Stimulated activated CD4-positive, alpha-beta T cell treated with anti-CD3 and anti-CD28 coated beads, TNF-alpha, amount 100 ng/mL, for 24 hours (primary cell): ENCODE measurements at places on chromosomes 7 and 10.

DNA sequence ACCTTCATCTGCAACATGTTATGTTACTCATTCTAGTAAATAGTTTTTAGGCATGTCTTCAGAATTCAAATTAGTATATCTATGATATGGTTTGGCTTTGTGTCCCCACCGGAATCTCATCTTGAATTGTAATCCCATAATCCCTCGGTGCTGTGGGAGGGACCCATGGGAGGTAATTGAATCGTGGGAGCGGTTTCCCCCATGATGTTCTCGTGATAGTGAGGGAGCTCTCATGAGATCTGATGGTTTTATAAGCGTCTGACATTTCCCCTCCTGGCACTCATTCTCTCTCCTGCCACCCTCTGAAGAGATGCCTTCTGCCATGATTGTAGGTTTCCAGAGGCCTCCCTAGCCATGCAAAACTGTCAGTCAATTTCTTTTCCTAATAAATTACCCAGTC is 20.4 kb upstream of the GPR37 start:
- no peak for DNase-seq

- DNase-seq: no peak
Observed at GRCh38 chr7:25624051-25624450, 395.8 kb upstream of the NPVF start.

DNA sequence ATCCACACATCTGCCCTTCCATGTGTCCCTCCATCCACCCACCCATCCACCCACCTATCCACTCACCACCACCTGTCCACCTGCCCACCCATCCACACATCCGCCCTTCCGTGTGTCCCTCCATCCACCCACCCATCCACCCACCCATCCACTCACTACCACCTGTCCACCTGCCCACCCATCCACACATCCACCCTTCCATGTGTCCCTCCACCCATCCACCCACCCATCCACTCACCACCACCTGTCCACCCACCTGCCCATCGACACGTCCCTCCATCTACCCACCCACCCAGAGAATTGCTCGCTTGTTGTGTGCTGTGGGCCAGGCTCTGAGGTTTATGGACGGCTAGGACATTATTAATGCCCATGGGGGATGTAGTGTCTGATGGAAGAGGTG is 500.2 kb downstream of the DNAJB6 start:
- no peak for DNase-seq

- no peak for DNase-seq
Observed at GRCh38 chr10:131578472-131578970, 267.0 kb upstream of the TCERG1L start.

GRCh38 chr10:48580236-48580635 is 24.6 kb downstream of the ARHGAP22 start:
- no peak for DNase-seq

DNA sequence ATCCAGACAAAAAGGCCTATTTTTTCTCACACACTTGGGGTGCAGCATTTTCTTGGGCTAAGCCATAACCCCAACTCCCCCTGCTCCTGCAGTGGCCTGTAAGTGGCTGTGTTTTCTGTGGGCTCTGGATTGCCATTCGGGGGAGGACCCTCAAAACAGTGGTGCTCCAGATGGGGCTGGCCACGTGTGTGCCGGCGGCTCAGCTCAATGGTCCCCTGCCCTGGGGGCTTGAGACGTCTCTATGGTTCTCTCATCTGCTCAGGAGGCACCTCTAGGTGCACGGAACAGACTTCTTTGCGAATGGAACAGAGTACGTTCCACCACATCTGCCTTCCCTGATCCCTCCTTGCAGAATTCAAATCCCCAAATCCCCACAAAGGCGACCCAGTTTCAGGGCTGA is 250.0 kb upstream of the SHH start:
- no peak for DNase-seq

DNA sequence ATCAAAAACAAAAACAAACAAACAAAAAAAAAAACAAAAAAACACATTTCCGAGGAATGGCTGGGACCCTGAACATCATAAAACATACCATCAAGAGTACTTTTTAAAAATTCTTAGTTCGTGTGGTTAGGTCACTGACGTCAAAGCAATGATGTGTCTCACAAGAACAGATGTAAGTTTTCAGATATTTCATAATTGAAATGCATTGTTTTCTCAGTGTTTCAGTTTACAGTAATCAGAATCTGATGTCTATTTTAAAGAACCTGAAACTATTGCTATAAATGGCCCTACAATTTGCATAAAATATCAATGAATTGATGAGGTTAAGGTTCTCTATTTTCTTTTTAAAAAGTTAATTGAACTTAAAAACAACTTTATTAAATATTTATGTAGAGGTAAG is 103.7 kb upstream of the HGF start:
- no peak for DNase-seq

GRCh38 chr7:101140339-101140699 is 13.4 kb downstream of the SERPINE1 start:
- DNase-seq: no peak

DNA sequence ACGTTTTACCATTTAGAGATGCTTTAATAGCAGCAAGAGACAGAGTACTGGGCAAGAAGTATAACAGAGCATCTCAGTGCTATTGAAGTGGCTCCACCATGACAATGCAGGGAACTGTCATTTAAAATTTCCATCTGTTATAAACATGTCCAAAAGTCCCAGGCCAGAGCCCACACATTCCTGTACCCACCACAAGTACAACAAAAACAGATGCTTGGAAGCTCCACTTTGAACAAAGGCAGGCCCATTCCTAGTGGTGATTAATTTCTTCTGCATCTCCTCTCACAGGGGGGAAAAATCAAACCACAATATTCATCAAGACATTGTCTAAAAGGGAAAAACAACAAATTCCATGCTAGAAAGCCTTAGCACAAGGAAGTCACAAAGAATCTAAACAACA is 627.9 kb downstream of the PARD3 start:
- no peak for DNase-seq

GRCh38 chr10:98131619-98132018 is 2.8 kb upstream of the R3HCC1L start:
- no peak for DNase-seq

- peak; percentile 17 for DNase-seq
Observed at GRCh38 chr7:6637544-6638229, 569 bp downstream of the ZNF316 start.

DNA sequence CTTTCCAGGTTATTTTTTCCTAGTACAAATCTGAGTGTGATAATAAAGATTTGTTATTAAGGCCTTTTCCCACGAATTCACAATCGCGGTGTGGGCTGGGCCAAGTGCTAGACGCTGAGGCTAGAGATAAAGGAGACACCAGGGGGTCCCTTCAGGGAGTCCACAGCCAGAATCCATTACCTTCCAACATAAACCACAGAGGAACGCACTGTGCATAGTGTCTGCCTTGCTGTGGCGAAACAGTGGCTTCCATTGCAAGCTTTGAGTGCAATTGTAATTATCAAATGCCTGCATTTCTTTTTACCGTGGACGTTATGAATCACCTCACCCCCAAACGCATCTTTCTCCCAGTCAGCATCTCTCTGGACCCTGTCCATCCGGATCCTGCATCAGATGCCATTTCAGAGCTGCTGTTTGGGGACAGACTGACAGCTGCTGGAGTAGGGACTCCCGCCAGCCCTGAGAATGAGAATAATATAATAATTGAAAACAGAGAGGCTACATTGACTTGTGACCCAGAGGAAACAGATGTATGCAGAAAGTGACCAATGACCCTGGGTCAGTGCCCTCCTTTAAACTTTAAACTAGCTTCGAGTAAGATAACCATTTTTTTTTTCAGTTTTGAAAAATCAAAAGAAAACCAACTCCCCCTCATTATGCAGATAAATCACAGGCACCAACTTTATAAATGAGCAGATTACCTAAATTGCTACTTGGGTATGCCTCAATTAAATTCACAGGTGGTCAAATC is 456.2 kb upstream of the NRP1 start:
- no peak for DNase-seq

DNA sequence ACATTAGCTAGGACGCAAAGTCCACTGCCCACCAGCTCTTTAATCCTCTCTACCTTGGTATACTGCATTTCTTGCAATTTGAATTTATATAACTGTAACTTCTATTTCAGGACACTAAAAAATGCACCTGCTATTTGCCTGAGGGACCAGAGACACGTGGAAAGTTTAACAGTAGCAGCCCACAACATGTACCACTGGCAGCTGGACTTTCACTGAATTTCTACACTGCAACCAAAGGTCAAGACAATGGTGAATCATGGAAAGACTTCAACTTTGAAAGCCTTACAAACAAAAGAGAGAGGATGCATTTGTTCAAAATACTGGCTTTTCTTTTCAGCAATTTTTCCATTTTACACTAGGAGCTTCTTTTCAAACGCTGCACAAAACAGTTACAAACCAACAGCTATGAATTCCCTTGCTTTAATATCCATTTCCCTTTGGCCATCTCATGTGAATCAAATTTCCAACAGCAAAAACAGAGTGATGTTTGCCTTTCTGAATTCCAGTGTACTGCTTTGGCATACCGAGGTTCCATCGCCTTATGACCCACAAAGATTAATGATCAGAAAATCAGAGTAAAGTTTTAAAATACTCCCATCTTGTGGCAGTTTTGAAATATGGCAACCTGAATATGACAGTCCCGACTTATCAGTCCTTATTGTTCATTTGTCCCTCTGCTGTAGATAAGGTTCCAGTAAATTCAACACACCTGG is 29.9 kb upstream of the HNRNPH3 start:
- no peak for DNase-seq

DNA sequence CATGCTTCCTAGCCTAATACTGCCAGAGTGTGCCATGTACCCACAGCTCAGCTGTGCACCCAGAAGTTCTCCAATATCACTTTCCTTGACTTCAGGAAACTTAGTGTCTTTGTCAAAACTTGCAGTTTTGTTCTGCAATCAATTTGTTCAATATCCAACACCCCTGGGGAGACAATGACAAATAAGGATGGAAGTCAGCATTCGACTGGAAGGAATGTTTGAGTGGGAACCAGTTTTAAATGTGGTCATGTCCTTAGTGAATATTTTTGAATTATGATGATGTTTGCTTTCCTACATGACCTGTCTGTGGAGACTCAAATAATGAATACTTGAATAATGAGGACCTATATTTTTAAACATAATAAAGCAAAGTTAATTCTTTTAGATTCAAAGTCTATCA is 112.0 kb downstream of the ANK3 start:
- DNase-seq: no peak

DNA sequence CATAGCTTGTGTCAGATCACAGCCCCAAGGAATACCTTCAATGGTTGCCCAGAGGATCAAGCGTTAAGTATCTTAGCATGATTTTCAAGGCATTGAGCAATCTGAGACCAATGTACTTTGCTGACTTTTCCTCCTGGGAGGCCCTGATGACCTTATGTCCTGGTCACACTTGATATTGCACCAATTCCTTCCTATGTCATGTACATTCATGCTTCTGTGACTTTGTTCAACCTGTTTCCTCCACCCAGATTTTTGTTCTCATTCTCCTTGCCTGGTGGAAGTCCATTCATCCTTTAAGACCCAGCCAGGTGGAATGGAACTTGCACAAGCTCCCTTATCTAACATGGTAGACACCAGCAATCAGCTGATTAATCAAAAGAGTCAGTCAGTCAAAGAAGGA is 160.8 kb downstream of the PFKFB3 start:
- DNase-seq: no peak

DNA sequence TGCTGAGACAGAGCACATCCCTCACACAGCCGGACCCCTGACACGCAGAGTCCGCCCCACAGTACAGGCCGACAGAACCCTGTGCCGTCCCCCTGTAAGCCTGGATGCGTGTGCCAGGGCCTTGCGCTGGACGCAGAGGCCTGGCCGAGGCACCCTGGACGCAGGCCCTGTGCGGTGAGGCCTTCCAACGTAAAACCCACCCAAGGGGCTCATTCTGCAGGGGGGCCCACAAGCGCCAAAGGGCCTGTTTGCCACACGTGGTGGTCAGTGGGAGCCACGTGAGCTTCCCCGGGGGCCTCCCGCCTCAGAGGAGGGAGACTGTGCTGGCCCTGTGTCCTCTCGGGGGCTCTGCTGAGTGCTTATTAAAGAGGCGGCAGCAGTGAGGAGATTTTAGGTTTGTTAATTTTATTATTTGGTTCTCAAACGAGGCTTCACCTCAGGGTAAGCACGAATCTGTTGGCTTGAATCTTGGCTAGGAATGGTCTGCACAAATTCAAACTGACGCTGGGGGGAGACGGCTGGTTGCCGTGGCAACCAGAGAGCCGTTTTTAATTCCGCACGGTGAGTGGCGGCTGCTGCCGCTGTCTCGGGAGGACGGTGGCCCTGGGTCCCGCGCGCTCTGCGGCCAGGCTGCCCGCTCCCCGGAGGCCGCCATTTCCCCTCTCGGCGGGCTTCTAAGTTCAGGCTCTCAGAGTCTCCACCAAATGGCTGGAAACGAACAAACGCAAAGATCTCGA is 4.9 kb upstream of the ADGRA1 start:
- DNase-seq: no peak

GRCh38 chr7:121302214-121302745 is 26.5 kb upstream of the WNT16 start:
- DNase-seq: no peak

- no peak for DNase-seq
Observed at GRCh38 chr7:155706376-155706775, 61.9 kb downstream of the RBM33 start.

DNA sequence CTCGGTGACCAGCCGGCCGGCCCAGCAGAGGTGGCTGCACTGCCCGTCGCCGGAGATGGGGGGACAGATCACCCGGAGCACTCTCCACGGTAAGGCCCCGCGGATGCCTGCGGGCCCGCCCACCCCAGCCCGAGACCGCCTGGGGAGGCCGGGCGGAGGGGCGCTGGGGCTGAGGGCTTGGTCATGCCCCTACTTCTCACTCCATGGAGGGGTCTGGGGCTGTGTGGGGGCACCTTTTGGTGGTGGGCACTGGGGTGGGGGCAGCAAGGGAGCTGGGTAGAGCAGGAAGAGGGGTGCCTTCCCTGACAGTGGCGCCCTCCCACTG is 61.8 kb downstream of the NEURL1 start:
- DNase-seq: no peak

DNA sequence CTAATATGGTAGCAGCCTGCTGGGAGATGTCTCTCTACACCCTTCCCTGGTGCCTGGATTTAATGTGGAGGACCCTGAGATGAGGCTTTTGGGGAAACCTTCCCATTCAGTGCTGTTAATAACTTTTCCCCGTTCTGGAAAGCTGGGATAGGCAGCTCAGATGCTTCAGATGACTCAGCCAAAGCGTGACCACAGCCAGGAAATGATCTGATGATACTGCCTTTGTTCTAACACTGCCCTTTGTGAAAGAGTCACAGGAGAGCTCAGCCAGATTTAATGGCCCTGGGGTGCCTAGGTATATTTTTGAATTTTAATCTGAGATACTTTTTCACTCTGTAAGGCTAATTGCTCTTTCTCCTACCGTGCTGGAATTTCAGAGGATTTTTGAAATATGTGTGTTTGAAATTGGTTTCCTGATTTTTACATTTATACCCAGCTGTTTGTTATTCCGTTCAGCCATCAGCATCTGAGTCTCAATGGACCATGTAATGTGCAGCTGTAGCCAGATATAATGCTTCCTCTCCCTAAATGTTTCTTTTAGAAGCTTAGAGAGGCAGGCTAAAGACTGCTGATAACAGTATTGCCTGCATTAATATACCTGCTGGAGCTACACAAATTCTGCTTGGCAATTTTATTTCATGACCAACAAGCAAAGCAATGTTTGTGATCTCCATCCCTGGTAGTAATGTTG is 17.8 kb downstream of the CELF2 start:
- no peak for DNase-seq

GRCh38 chr10:51139176-51139575 is 64.9 kb downstream of the PRKG1 start:
- DNase-seq: no peak

GRCh38 chr7:95311389-95311788 is 12.9 kb downstream of the PON1 start:
- DNase-seq: no peak

GRCh38 chr7:81665236-81665635 is 104.6 kb downstream of the HGF start:
- DNase-seq: no peak

GRCh38 chr7:148605350-148605749 is 14.8 kb downstream of the C7orf33 start:
- no peak for DNase-seq
